ENCODE measurements at places on chromosomes 3 and 15. TPM values are rescaled to one million over a fixed set of nuclear protein-coding genes. Genes with fewer than 3 reads are reported as not detected.

P2RY13 gene
- total RNA-seq = not detected

SLC2A2 gene
- under 0.01 TPM for total RNA-seq

MKRN3 gene
- total RNA-seq = not detected

ADAMTS9 gene
- total RNA-seq = 56.4 TPM

CCRL2 gene
- total RNA-seq = not detected

ECE2 gene
- under 0.01 TPM for total RNA-seq

ALDH1A2 gene
- 2.7 TPM for total RNA-seq

WNT7A gene
- 8.1 TPM for total RNA-seq

MAGEF1 gene
- total RNA-seq = 21.5 TPM

PPP1R14D gene
- not detected for total RNA-seq

PP2D1 gene
- not detected for total RNA-seq

LRRN1 gene
- 0.72 TPM for total RNA-seq

SERPINI2 gene
- not detected for total RNA-seq

CAPN3 gene
- total RNA-seq = 0.43 TPM

MAP2K1 gene
- 71.8 TPM for total RNA-seq

CFAP20DC gene
- 7.7 TPM for total RNA-seq

OR5H2 gene
- total RNA-seq = not detected

Measured in tracheal epithelial cell (primary cell).